Smooth muscle cell of the umbilical artery (primary cell): ENCODE measurements at places on chromosomes 5 and 9. TPM values are rescaled to one million over a fixed set of nuclear protein-coding genes. Genes with fewer than 3 reads are reported as not detected.

PDLIM7 gene
- 167 and 241 TPM in 2 replicates for total RNA-seq

PCDHGA12 gene
- 16.3 and 33.7 TPM in 2 replicates for total RNA-seq

MUSK gene
- under 0.01 TPM in 1 of 2 replicates, not detected in the other for total RNA-seq

PCDHB4 gene
- total RNA-seq, result under 0.01 and 0.09 TPM in 2 replicates

PCDHGC4 gene
- total RNA-seq, result 2.4 and 3.5 TPM in 2 replicates

GRIA1 gene
- 0.59 and 0.60 TPM in 2 replicates for total RNA-seq

ADGRD2 gene
- total RNA-seq, result not detected in 2 replicates

TRIM7 gene
- 0.30 and 0.69 TPM in 2 replicates for total RNA-seq

ANKRD34B gene
- not detected in 2 replicates for total RNA-seq

FCHSD1 gene
- 39.2 and 61.7 TPM in 2 replicates for total RNA-seq

GARIN3 gene
- total RNA-seq, result not detected in 2 replicates

CARD6 gene
- 2.0 and 4.2 TPM in 2 replicates for total RNA-seq

ADCY2 gene
- 0.05 TPM in 1 of 2 replicates, not detected in the other for total RNA-seq

RAPGEF1 gene
- 12.5 and 25.8 TPM in 2 replicates for total RNA-seq

ADAMTS12 gene
- 73.0 and 179 TPM in 2 replicates for total RNA-seq

ARL14EPL gene
- total RNA-seq, result not detected in 2 replicates

LVRN gene
- total RNA-seq, result 0.51 and 0.59 TPM in 2 replicates

COL27A1 gene
- 11.3 and 19.4 TPM in 2 replicates for total RNA-seq

HTR1A gene
- not detected in 2 replicates for total RNA-seq

MARCHF11 gene
- total RNA-seq, result not detected in 2 replicates

SH3GL2 gene
- 0.05 TPM in 1 of 2 replicates, not detected in the other for total RNA-seq

PCDHGA2 gene
- 3.5 and 3.9 TPM in 2 replicates for total RNA-seq

SOHLH1 gene
- not detected in 2 replicates for total RNA-seq

OR1Q1 gene
- total RNA-seq, result not detected in 2 replicates

BARHL1 gene
- not detected in 2 replicates for total RNA-seq

ARRDC1 gene
- total RNA-seq, result 10.7 and 21.8 TPM in 2 replicates

GPR150 gene
- total RNA-seq, result under 0.01 and 0.28 TPM in 2 replicates

PALM2AKAP2 gene
- 28.5 and 52.9 TPM in 2 replicates for total RNA-seq

F12 gene
- 0.51 and 0.89 TPM in 2 replicates for total RNA-seq

MEGF10 gene
- total RNA-seq, result 0.14 TPM in 1 of 2 replicates, not detected in the other

MED27 gene
- 9.8 and 16.6 TPM in 2 replicates for total RNA-seq

ANGPTL2 gene
- 6.3 and 19.0 TPM in 2 replicates for total RNA-seq

TAF11L10 gene
- not detected in 2 replicates for total RNA-seq

ICE1 gene
- total RNA-seq, result 31.2 and 42.1 TPM in 2 replicates

EGFL7 gene
- total RNA-seq, result 22.7 and 33.6 TPM in 2 replicates

IL4 gene
- not detected in 2 replicates for total RNA-seq

TYRP1 gene
- total RNA-seq, result 0.46 and 12.8 TPM in 2 replicates

KCNMB1 gene
- 0.05 TPM in 1 of 2 replicates, not detected in the other for total RNA-seq

RANBP17 gene
- total RNA-seq, result 15.1 and 18.2 TPM in 2 replicates

REEP2 gene
- 10.4 and 18.2 TPM in 2 replicates for total RNA-seq

CDH6 gene
- total RNA-seq, result 27.6 and 82.3 TPM in 2 replicates

DAB2IP gene
- total RNA-seq, result 8.3 and 20.1 TPM in 2 replicates

SEMA6A gene
- 0.05 TPM in 1 of 2 replicates, not detected in the other for total RNA-seq

SPATA31E1 gene
- not detected in 2 replicates for total RNA-seq

TNFSF8 gene
- not detected in 2 replicates for total RNA-seq

IL7R gene
- total RNA-seq, result 3.6 and 9.0 TPM in 2 replicates

FGD3 gene
- total RNA-seq, result not detected in 2 replicates

PCDHA3 gene
- 0.23 and 0.59 TPM in 2 replicates for total RNA-seq

GFI1B gene
- 0.05 TPM in 1 of 2 replicates, not detected in the other for total RNA-seq

ZNF483 gene
- 1.2 TPM in 2 replicates for total RNA-seq

VCAN gene
- 1,857 and 2,662 TPM in 2 replicates for total RNA-seq

KCNN2 gene
- total RNA-seq, result 0.18 and 0.59 TPM in 2 replicates

HAPLN1 gene
- total RNA-seq, result 0.89 and 24.8 TPM in 2 replicates

HNRNPK gene
- total RNA-seq, result 393 and 553 TPM in 2 replicates

INSL4 gene
- total RNA-seq, result not detected in 2 replicates

MYO10 gene
- total RNA-seq, result 115 and 264 TPM in 2 replicates

EDIL3 gene
- 182 and 237 TPM in 2 replicates for total RNA-seq

LCN10 gene
- not detected in 2 replicates for total RNA-seq

SPATA31C1 gene
- total RNA-seq, result not detected in 2 replicates
